Activated naive CD8-positive, alpha-beta T cell treated with anti-CD3 and anti-CD28 coated beads, Interleukin-2, amount 50 U/mL, for 16 hours (primary cell): ENCODE measurements at places on chromosomes 11 and 22.

DNA sequence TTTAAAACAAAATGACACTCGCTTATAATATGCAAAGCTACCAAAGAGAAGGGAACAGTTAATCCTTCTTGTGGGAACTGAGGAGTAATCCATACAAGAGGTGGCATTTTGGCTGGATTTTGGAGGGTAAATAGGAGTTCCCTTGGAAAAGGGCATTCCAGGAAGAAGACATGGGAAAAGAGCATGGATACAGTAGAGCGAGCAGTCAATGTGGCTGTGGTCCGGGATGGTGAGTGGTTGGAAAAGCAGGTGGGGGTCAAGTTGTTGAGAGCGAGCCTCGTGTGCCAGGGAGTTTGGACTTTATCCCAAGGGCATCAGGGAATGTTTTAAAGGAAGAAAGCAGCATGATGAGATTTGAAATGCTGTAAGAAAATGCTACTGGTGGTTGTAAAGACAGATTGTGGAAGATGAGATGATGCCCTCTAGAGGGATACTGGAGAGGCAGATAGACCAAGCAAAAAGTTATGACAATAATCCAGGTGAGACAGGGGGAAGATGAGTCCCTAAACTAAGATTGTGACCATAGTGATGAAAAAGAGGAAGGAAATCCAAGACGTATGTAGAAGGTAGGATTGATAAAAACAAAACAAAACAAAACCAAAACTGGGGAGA lies 3.8 kb upstream of the MMP7 start:
- DNase-seq = no peak

GRCh38 chr11:102361086-102362031 lies 14.3 kb downstream of the BIRC2 start:
- no peak for DNase-seq

GRCh38 chr11:120209746-120210625 lies 846 bp upstream of the OAF start:
- no peak for DNase-seq

DNA sequence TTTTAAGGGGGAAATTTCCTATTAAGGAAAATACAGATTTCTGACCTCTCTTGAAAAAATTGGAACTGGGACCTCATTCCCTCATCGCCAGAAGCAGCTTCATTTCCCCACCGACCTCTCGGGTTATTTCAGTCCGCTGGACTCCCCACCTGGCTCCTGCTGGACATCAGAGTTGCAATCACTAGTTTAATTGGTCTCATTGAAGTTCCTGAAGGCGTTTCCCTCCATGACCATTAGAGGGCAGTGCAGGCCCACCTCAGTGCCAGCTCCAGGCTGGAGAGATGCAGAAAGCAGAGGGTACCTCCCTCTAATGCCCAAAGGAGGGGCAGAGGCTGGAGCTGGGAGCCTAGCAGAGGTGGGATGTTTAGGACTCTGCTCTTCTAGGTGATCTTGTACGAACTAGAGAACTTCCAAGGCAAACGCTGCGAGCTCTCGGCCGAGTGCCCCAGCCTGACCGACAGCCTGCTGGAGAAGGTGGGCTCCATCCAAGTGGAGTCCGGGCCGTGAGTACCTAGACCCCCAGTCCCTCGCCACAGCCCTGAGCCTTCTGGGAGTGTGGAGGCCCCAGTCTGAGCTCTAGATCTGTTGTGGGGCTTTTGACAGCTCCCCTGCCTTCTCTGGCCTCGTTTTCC lies 2.7 kb downstream of the CRYBB3 start:
- DNase-seq = no peak

DNA sequence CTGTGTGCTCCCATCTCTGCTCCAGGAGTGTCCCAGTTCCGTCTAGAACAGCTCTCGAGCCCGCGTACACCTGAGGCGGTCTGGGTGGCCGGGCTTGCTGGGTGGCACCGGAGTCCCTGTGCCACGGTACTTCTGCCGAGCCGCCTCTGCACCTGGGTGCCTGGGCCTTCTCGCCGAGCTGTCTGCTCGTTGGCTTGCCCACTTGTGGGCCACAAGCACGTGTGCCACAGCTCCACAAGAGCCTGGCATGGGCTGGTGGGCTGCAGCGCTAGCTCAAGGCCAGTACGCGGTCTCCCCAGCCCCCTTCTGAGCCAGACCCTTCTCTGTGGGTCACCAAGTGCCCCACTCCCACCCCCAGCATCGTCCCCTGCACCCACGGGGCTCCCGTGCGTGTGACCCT lies 388.0 kb downstream of the TBC1D22A start:
- DNase-seq = no peak

- no peak for DNase-seq
These were observed 29.8 kb upstream of the PLET1 start for GRCh38 chr11:112290493-112290850.

- DNase-seq = no peak
These were observed 789 bp downstream of the SIK2 start for GRCh38 chr11:111602865-111603610.

DNA sequence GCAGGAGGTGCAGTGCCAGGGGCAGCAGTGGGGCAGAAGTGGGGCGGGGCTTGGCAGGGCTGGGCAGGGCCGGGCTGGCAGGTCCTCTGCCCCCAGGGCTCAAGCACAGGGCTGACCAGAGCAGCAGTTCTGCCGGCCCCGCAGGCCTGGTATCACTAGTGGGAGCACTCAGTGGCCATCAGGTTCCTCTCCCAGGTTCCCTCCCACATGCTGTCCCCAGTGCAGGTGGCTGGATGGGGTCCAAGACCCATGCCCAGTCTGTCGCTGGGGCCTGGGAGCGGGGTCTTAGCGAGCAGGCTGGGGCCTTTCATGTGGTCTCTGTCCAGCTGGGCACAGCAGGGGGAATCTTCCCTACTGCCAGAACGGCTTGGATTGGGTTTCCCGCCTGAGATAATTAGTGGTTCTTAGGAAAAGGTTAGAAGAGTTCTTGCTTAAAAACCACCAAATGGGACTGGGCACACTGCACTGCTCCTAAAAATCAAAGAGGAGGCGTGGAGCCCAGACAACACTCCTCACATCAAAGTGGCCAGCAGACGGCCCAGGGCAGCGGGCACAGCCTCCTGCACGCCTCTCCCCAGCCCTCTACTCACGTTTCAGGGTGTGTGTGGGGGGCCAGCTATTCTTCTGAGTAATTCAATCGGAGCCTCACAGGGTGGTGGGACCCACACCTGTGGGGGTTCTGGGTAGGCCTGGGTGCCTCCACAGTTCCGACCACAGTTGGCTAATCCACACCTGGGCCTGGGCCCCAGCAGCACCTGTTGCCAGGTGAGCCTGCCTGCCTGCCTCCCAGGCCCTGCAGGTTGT lies 45.6 kb downstream of the TPCN2 start:
- no peak for DNase-seq

DNA sequence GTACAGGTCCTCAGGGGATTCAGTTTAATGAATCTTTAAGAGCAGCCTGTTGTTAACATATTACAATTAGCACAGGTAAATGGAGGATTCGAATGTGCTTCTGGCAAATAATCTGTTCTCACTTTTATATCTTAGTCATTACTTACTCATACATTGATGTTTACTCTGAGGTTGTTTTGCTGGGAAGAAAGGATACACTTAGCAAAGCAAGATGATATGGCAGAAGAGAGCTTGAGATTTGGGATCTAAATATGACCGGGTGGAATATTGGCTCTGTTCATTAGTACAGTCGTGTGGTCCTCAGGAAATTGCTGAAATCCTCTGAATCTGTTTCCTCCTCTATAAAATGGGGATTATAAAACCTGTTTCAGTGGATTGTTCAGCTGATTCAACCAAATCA lies 59.7 kb downstream of the SPON1 start:
- no peak for DNase-seq

GRCh38 chr11:58805065-58805464 lies 39.4 kb downstream of the GLYATL2 start:
- no peak for DNase-seq

GRCh38 chr11:13260201-13260962 lies 17.2 kb upstream of the BMAL1 start:
- no peak for DNase-seq

GRCh38 chr11:92462821-92463220 lies 238.2 kb downstream of the FAT3 start:
- no peak for DNase-seq

DNA sequence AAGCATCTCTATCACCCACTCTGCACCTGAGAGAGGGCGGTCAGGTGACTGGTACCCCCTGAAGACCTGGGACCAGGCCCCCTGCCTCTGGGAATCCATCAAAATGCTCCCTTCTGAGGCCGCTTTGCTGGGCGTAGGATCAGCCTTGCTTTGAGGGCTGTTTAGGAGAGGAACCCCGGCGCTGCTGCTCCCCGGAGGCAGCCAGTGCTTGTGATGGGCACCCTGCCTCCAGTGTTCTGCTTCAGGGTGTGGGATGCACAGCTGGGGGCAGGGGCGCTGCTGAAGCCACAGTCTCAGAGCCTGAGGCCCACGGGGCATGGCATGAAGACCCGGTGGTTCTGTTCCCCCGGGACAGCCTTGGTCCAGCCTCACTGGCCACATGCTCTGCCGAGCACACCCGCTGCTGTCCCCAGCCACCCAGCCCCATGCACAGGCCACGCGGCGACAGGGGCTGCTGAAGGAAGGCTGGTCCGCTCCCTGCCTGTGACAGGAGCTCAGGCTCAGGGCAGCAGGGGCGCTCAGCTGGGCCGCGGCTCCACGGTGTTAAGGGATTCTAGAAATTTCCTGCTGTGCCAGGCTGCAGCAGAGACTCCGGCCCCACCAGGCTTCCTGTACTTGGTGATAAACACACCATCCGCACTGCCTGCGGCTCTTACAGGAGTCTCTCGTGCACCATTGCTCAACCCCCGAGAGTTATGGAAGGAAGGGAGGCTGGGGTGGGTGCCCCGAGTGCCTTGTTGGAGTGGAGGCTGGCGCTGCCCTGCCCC lies 91.0 kb downstream of the KCNQ1 start:
- DNase-seq = no peak

- no peak for DNase-seq
These were observed 997 bp downstream of the DEAF1 start for GRCh38 chr11:693887-694562.

- DNase-seq = peak; percentile 35
These were observed 7.3 kb downstream of the ADORA2A start for GRCh38 chr22:24434471-24435322.

DNA sequence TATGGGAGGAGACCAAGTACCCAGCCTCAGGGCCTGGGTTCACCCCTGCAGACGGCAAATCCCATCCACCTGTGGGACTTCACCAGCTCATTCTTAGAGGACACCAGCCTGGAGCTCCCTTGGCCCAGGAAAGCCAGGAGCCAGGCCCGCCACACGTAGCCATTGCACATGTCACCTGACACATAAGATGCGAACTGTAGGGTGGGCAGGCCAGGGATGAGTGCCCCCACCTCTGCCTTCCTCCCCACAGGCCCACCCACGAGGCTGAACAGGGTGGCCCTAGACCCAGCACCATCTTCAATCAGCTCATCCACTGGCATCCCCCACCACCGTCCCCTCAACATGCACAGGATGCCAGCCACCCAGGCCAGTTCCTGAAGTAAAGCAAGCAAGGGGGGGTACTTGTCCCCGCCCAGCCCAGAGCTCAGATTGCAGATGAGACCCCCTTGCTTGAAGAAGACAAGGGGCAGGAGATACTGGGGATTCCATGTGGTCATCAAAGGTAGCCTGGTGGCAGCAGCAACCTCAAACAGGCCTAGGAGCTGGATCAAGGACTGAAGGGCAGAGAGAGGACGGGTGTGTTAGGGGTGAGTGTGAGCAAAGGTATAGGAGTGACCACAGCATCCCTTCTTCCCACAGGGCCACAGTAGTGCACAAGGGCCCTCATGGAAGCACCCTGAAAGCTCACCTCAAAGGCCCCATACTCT lies 45.6 kb downstream of the IGLL5 start:
- no peak for DNase-seq

- no peak for DNase-seq
These were observed 107.0 kb downstream of the MYO18B start for GRCh38 chr22:25848954-25849353.

GRCh38 chr11:55652560-55652959 lies 4.4 kb downstream of the OR4S2 start:
- no peak for DNase-seq

DNA sequence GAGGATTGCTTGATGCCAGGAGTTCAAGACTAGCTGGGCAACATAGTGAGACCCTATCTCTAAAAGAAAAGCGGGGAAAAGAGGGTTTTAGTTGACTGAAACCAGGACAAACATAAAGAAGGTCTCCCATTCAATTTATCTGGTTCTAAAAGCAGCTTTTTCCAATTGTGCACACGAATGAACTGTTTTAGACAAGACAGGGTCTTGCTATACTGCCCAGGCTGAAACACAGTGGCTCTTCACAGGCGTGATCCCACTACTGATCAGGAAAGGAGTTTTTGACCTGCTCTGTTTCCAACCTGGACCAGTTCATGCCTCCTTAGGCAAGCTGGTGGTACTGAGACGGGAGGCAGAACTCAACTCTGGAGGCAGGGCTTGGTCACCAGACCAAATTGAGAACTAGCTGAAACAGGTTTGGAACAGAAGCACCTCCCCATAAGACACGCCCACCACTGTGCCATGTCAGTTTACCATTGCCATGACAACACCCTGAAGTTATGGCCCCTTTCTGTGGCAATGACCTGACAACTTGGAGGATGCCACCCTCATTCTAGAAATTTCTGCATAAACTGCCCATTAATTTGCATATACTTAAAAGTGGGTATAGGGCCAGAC lies 2.8 kb upstream of the NUCB2 start:
- DNase-seq = no peak

DNA sequence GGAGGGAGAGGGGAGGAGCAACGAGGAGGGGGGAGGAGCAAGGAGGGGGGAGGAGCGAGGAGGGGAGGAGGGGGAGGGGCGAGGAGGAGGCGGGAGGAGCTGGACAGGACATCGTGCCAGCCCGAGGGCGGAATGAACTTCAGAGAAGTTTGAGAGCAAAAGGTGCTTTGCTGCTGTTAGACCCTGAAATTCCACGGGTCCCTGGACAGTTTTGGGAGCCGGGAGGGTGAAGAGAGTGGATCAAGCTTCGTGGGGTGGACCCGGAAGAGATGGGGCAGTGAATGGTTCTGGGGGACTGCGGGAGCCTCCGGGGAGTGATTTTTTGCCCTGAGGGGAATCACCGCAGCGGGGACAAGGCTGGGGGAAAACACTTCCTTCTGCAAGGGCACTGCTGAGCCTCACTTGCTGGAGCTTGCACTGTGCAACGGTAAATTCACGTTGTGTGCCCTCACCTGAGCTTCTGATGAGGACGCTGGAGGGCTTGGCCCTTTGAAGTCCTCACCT lies 10.7 kb upstream of the NLRP6 start:
- DNase-seq = no peak

DNA sequence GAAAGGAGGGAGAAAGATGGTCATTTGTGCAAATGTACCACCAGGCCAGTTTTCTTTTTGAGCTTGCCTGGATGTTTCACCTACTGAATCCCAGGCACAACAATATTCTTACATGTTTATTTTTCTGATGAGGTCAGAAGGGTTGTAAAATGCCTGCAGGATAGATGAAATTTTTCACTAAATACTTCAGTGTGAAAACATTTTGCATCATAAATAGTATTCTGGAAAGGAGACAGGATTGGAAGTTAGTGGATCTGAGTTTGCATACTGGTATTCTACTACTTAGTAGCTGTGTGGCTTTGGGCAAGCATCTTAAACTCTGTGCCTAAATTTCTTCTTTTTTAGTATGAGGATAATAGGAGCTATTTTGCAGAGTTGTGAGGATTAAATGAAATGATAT lies 24.8 kb downstream of the RNF169 start:
- no peak for DNase-seq

- no peak for DNase-seq
These were observed at the start of gene SUSD2 for GRCh38 chr22:24181088-24181995. SUSD2 (plus strand) TSS chr22:24181487; CDS start chr22:24181520, 33 bp downstream.
